ENCODE measurements at places on chromosomes 6 and 20.

GRCh38 chr20:58135441-58136148 is 92.9 kb downstream of the ANKRD60 start:
- no peak for DNase-seq

- no peak for DNase-seq
Measured at GRCh38 chr20:38216746-38217595, 43.6 kb downstream of the KIAA1755 start.

- DNase-seq = no peak
Measured at GRCh38 chr6:53918854-53919510, 124.2 kb downstream of the LRRC1 start.

DNA sequence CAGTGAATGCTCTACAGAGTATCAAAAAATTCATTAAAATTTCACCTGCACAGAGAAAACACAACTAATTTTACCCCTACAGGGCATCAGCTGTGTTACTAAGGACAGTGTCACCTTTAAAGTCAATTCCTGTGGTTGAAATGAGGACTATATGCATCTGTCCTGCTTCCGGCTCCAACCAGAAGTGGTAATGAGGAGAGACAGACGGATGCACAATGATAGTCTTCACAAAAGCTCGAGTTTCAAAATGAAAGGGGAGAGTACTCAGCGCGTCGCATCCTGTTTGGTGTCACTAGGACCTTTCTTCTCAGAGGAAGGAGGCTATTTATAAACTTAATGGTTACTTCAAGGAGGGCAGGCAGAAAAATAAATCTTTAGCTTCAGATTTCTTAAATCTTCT is 86.5 kb downstream of the LYRM4 start:
- DNase-seq = peak; percentile 5

DNA sequence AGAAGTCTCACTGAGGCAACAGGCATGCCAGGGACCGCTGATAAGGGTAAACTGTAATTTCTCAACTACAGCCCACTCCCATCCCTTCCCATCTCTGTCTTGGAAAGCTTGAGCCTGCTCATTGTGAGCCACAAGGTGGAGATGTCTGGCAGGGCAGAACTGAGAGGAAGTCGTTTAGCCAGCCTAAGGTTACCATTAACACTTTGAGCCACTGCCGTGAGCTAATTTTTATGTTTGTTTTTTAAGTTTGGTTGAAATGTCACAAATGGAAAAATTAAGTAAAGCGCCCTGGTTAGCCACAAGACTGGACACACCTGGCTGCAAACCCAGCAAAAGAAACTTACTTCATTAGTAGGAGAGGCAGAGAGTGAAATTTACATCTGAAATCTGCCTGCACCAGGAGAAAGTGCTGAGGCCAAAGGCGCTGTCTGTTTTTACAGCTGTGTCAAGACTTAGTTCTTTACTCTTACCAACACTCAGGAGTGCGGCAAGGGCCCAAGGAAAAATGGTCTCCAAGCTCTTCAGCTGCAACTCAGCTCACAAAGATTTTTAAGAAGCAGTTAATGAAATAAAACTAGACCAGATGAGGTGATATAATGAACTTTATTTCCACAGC is 50.0 kb upstream of the FAM83C start:
- DNase-seq = no peak

DNA sequence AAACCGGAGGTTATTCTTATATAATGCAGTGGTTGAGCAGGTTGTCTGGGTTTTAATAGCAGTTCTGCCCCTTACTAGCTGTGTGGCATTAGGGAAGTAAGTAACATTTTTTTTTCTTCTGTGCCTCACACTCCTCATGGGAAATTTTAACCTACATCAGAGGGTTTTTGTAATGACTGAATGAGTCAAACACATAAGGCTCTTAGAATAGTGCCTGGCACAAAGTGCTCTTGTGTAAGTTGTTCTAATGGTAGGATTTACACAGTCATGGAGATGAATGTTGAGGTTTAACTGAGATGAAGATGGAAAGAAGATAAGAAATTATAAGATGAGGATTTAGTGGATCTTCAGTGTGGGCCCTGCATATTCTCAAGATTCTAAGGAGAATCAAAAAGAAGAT is 68.4 kb upstream of the PHIP start:
- DNase-seq = no peak

GRCh38 chr20:46230801-46231282 is 77.5 kb downstream of the CDH22 start:
- DNase-seq = no peak

DNA sequence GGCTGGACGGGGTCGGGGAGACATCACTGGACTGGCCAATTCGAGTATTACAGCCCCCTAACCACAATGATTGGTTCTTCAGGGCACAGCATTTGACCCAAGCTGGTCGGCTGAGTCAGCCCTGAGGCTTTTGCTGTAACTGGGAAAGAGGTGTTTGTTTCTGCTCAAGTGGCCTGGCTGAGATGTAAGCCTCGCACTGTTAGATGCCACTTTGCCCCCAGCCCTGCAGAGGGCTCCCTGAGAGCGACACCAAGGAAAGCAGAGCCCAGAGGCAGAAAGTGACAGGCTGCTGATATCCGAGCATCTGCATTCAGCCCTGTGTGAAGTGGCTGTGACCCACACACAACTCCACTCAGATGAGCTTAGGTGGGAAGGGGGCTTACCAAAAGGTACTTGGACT is 19.4 kb downstream of the ERGIC3 start:
- no peak for DNase-seq

- no peak for DNase-seq
Measured at GRCh38 chr6:53309059-53309900, 39.5 kb downstream of the ELOVL5 start.
